ENCODE measurements at places on chromosomes 6 and 20.
A peak's percentile ranks its signal among the peaks of the same experiment; 100 is the strongest.

- no peak for DNase-seq
These were observed 8.3 kb downstream of the PHF3 start for GRCh38 chr6:63643862-63644261.

GRCh38 chr6:1724124-1724523 lies 114.4 kb downstream of the FOXC1 start:
- DNase-seq, result no peak

DNA sequence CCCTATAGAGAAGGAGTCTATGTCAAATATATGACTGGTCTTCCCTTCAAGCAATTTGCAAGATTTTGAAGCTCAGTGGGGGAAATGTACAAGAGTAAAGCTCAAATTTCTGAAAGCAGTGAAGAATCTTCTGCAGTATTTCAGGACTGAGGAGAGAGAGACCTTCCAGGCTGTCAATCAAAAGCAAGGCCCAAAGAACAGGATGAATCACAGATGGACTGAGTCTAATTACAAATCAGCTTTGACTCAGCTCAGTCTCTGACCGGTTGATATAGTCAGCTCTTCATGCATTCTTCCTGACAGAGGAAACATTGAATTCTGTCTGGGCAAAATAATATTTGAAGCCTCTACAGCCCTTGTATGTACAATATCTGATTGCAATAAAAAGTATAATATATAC lies 7.7 kb upstream of the HTR1B start:
- no peak for DNase-seq

GRCh38 chr20:37336369-37337207 lies 9.4 kb upstream of the SRC start:
- DNase-seq, result peak; percentile 41

GRCh38 chr20:19830211-19830785 lies 72.2 kb downstream of the RIN2 start:
- no peak for DNase-seq

DNA sequence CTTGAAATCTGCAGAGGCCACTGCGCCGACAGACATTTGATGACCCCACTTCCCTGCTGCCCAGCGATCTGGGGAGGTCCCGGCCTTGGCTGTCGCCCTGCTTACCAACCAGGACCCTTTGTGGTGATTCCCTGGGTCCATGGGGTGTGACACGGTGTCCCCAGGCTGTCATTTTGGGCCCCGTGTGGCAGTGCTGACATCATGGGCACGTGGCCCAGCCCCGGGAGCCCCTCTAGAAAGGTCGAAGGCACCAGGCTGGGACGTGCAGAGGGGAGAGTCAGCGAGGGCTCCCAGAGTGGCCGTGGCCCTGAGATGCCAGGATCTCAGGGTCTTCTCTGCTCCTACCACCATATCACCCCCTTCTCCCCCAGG lies 170.0 kb downstream of the TAF4 start:
- no peak for DNase-seq

DNA sequence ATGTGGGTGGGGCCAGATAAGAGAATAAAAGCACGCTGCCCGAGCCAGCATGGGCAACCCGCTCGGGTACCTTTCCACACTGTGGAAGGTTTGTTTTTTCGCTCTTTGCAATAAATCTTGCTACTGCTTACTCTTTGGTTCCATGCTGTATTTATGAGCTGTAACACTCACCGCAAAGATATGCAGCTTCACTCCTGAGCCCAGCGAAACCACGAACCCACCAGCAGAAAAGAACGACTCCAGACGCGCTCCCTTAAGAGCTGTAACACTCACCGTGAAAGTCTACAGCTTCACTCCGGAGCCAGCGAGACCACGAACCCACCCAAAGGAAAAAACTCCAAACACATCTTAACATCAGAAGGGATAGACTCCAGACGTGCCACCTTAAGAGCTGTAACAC lies 76.7 kb downstream of the TFAP2A start:
- DNase-seq, result no peak

DNA sequence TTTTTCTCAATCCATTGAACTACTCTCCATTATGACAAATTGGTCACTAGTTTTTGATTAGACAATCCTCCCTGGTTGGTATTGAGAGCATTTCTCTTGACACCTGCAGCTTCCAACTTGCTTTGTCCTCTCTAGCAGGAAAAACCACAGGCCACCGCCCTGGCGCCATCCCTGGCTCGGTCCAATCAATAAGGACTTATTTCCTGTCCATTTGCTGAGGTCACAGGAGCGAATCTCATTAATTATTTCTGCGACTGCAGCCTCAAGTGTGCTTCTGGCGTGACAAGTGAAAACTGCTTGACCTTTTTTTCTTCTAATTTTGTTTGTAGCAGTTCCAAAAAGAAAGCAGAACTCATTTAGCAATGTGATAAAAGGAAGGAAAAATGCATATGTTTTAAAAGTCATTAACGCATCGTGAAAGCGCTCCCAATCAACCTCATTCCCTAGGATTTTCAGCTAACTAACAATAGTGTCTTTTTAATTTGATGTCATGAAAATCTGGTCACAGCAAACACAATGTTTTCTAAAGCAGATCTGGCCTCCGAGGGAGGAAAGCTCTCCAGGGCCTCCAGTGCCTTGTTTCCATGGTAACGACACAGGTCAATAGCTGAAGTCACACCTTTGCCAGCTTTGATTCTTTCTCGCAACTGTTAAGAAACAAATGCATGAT lies 39.0 kb upstream of the BEND3 start:
- DNase-seq, result no peak

Measured in stimulated activated CD8-positive, alpha-beta memory T cell treated with anti-CD3 and anti-CD28 coated beads, Interleukin-12 subunit alpha, Interleukin-12 subunit beta, amount 100 ng/mL, for 4 hours (primary cell).